Stimulated activated CD4-positive, alpha-beta T cell treated with anti-CD3 and anti-CD28 coated beads, Interleukin-15, amount 100 ng/mL, for 48 hours (primary cell): ENCODE measurements at places on chromosomes 3 and 15.

DNA sequence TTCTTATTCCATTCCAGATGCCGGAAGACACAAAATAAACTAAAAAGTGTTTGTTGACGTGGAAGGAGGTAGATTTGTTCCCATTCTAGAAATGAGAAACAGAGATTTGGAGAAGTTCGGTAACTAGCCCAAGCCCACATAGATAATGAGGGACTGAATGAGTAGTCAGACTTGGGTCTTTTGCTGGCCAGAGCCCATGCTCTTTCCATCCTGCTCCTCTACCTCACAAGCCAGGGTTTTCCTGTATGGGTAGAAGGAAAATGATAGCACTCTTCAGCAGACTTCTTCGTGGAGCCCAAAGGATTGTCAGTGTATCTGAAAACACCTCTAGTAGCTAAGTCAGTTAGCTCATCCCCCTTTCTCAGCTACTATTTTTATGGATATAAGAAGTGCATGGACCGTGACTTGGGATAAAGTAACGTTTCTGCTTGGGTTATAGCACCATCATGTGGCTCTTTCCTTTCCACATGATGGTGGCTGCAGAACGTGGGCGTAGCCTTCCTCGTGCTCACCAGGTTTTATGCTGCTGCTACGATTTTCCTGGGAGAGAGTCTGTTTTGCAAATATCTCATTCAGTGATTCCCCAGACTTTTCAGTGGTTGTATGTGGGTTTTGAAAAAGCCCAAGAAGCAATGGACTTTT is 84.6 kb downstream of the DGKG start:
- no peak for DNase-seq

DNA sequence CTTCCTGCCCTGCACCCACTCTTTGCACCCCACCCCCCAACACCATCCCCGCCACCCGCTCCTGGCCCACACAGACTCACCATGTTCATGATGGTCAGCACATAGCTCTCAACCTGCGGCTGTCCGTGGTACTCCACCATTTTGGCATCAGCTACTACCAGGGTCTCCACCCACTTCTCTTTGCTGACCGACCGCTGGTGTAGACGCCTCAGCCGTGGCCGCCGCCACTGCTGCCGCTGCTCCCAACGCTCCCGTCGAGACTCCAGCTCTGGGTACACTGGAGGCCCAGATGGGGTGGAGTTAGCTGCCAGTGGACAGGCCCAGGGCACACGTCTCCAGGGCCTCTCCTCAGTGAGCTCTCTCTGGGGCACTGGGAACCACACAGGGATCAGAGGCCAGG is 14.8 kb downstream of the ADAMTS7 start:
- DNase-seq, result no peak

- no peak for DNase-seq
Measured at GRCh38 chr3:134083626-134084241, 54.0 kb upstream of the SLCO2A1 start.

DNA sequence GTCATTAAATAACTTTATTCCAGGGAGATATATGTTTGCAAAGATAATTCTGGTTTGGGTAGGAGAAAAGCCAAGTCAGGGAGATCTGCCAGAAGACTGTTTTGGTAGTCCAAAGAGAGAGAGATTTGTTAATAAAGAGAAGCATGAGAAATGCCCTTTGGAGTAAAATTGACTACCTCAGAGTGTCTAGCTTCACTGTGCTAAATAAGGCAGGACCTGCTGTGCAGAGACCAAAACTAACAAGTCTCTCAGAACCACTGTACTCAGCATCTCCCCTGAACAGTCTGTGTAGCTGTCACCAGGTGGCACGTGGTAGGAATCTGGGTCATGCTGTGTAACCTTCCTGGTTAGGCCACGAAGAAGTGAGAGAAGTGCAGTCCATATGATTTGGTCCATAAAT is 31.6 kb upstream of the SLC35G2 start:
- DNase-seq, result peak; percentile 0

DNA sequence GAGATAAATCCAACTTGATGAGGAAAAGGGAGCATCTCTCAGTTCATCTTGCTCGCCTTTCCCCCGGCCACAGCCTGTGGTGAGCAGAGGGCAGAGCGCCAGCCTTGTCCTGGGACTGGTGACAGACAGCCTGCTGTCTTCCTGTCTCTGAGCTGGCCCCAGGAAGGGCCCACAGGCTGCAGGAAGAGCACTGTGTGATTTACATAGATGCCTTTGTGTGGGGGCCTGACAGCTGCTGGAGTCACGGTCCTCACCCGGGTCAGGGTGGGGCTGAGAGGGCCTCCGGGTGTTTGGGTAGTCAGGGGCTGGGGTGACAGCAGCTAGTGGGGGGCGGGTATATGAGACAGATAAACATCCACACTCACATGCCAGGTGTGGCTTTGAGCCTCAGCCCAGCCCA is 29.3 kb downstream of the PLA2G4D start:
- DNase-seq, result no peak

DNA sequence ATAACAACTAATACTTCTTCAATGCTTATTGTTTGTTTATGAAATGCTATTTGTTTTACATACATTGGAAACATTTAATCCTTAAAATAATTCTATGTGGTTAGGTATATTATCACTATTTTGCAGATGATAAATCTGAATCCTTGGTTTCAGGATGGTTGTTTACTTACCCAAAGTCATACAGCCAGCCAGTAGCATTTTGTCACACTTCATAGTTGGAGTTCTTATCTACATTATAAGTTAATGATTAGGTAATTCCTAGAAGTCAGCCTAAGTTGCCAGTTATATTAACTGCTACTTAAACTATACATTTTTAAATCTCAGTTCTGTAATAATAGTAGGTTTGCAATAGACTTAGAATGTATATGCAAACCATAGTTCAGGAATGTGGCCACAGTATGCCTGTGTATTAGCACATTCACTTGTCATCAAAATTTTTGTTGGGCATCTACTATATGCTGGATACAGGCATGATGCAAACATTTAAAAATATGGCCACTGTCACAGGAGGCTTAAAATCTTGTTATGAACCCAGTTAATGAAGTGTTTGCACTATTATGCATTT is 187.9 kb downstream of the UBE2E2 start:
- no peak for DNase-seq

DNA sequence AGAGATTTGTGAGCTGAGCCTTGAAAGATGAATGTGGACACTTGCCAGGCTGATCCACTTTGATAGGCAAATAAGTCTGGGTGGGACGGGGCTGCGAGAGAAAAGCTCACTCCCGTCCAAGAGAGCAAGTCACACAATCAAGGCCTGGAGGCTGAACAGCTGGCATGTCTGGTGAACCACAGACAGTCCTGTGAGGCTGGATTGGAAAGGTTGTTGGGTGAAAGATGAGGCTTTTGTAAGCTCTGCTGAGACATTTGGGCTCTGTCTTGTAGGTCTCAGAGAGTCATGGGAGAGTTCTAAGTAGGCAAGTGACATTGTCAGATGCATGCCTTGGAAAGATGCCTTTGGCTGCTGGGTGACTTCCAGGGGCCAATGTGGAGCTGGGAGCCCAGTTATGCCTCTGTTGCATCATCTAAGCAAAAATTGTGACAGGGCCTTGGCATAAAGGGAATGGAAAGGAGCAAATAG is 38.5 kb downstream of the RPLP1 start:
- DNase-seq, result no peak

DNA sequence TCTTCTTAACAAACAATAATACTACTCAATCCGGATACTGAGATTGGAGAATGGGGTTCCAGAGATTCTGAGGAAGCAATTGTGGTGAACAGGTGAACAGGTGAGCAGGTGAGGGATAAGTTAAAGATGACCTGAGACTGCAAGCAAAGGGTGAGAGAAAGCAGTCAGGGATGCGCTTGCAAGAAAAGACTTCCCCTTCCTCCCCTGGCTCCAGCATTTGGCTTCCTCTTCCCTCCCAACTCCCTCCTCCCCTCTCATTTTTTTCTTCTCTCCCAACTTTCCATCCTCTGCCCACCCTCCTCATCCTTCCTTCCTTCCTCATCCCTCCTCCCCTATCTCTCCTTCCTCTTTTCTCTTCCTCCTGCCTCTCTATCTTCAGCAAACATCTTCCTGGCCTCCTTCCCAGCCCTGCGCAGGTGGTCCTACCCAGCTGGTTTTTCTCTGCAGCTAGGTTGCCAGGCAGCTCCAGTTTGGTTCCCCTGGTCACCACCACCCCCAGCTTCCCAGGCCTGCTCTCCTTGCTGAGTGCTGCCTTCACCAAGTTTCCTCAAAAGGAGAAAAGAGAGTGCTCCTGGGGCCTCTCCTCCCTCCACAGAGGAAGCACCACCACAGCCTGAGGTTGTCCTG is 10.4 kb upstream of the VIPR1 start:
- DNase-seq, result no peak
